ENCODE measurements at places on chromosomes 5 and 9.
A peak's percentile ranks its signal among the peaks of the same experiment; 100 is the strongest.

- DNase-seq = peak; percentile 40
These were observed 2.8 kb upstream of the RICTOR start for GRCh38 chr5:39076757-39077728.

GRCh38 chr9:77710316-77710715 lies 62.2 kb upstream of the GNA14 start:
- no peak for DNase-seq

- no peak for DNase-seq
These were observed 4.1 kb downstream of the LRSAM1 start for GRCh38 chr9:127455324-127455992.

DNA sequence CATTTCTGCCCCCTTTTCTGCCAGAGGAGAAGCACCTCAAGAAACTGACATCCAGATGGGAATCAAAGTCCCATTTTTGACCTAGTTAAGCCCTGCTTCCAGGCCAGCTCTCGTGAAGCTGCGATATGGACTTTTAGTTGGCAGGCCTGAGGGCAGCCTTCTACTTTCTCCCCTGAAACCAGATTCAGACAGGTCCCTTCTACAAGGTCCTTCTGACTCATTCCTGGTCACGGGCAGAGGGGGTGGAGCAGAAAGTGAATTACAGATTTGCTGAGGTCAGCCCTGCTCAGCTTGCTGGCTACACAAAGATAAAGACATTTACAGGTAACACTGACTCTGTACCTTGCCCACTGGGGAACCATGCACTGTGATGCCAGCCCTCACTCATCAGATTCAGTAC lies 52.8 kb upstream of the TUT7 start:
- DNase-seq = peak; percentile 31

GRCh38 chr5:172671091-172671490 lies 30.0 kb downstream of the NEURL1B start:
- DNase-seq = no peak

DNA sequence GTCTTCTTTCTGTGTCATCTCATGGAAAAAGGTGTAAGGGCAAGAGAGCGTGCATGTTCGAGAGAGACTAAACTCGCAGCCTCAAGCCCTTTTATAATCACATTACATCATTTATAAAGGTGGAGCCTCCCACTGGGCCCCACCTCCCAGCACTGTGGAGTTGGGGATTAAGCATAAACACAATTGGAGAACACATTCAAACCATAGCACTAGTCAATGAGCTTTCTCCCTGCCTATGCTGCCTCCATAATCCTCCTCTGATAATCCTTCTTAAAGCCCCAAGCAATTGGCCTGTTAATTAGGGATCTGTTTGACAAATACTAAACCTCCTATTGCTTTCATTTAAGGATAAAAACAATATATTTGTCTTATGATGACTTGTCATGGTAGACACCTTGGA lies 99.6 kb downstream of the NMUR2 start:
- no peak for DNase-seq

DNA sequence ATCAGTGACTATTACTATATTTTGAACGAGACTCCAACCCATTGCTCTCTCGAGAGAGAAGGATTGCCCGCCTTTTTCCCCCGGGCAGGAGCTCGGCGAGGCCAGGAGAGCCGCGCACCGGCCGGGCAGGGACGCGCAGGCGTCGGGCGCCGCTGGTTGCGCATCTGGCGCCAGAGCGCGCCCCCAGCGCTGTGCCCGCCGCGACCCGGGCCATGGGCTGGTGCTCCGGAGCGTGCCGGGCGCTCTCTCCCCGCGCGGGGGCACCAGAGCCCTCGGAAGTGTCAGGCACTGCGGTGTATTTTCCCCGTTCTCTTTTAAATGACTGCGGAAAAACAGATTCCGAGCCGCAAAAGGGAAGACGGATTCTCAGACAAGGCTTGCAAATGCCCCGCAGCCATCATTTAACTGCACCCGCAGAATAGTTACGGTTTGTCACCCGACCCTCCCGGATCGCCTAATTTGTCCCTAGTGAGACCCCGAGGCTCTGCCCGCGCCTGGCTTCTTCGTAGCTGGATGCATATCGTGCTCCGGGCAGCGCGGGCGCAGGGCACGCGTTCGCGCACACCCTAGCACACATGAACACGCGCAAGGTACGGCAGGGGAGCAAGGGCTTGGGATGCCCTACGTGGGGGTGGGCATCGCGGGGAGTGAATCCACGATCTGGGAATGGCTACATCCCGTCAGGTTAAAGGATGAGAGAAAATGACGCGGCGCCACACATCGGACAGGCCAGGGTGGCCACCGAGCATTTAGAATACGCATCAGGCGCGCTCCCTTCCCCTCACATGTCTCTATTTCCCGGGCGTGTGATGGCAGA lies 1.1 kb upstream of the NTRK2 start:
- DNase-seq = peak; percentile 48

DNA sequence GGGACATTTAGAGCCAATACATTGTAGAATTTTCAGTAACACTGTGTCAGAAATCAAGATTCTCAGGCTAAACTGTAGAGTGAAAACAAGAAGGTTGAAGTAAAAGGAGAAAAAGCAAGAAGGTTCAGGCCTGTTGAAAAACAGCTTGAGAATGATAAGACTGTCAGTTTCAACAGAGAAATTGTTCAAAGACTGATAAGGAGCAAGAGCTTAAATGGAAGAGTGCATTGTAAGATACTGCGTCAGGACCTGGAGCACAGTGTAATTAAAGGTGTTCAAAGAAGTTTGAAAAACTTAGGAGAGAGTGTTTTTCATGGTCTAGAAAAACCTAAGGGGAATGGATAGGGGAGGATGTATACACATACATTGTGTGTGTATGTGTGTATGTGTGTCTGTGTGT lies 408.3 kb downstream of the KDM4C start:
- DNase-seq = no peak

- DNase-seq = no peak
These were observed 176.6 kb downstream of the ARHGAP26 start for GRCh38 chr5:142946547-142947426.

DNA sequence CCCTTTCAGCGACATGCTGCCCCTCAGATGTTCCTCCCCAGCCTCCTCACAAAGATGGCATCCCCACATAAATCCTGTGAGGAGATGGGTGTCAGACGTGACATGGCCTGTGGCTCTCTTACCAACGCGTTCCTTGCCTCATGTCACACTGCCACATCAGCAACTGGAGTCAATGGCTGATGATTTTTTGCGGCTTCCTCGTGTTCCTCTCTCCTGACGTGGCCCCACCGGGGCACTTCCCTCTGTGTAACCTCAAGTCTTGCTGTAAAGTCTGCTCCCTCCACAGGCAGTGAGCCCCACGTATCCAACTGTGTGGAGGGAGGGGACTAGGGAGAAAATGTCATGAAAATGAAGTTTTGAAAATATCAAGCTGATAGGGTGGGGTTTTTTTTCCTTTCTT lies 53.2 kb upstream of the SHISAL2B start:
- DNase-seq = no peak

DNA sequence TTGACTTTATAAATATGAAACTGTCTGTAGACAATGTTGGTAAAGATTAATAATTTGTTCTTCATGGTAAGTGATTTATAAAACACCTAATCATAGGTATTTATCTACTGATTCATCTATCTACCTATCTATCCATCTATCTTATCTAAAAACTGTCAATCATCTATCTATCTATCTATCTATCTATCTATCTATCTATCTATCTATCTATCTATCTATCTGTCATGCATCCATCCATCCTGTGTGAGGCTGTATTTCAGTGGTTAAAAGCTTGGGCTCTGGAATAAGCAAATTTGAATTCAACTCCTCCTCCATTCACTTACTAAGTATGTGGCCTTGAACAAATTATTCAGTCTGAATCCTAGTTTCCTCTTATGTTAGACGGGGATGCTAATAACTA lies 161.9 kb upstream of the GNA14 start:
- no peak for DNase-seq

DNA sequence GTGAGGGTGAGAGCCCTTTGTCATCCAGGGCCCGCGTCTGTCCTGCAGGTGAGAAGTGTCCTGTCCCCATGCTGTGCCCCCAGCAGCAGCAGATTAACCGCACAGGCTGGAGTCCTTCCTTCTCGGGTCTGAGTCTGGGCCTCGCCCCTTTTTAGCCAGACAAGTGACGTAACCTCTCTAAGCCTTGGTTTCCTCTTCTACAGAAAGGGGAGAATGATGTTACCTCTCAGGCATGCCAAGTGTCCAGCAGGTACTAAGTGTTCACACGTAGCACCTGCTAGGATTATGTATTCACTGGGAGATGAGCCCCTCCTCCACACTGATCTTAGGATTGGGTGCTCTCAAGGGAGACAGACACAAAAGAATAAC lies 6.9 kb downstream of the NEURL1B start:
- DNase-seq = no peak

GRCh38 chr5:171581781-171582180 lies 162.3 kb downstream of the FGF18 start:
- no peak for DNase-seq

GRCh38 chr5:8993031-8993430 lies 552.8 kb downstream of the SEMA5A start:
- peak; percentile 18 for DNase-seq

GRCh38 chr5:116892993-116893392 lies 318.4 kb upstream of the SEMA6A start:
- no peak for DNase-seq
